ENCODE measurements at places on chromosomes 2 and 18.

- no peak for DNase-seq
These were observed 9.6 kb downstream of the EDAR start for GRCh38 chr2:108979461-108979860.

- no peak for DNase-seq
These were observed 111.7 kb downstream of the ACOXL start for GRCh38 chr2:110843959-110844510.

DNA sequence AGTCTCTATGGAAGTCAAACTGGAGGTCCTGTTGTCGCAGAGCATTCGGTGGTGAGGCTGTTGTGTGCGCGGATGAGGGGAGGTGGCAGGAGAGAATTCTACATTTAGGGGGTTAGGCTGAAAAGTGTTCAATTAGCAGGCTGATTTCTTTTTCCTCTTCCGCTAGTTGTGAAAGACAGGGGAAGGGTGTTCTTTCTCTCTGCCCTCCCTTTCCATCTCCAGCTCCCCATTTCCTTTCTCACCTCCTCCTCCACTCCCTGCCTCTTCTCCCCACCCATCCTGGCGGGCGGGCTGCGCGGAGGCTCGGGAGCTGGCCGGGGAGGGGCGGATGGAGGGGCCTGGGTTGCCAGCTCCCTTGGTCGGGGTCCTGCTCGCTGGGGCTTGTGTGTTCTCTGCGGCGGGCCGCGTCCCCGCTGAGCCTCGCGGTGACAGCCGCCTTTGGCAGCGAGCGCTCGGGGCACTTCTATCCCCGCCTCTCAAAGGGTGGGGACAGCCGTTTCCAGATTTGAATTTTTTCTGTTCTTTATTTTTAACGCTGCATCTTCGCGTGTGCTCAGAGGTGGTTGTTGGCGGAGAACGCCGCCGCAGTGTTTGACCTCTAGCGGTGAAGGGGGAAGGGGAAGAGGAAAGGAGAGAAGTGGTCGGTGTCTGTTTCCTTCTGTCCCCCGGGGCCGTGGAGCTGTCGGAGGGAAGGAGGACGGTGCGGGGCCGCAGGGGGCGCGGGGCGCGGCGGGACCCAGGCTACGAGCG is 3.6 kb downstream of the SOX11 start:
- peak; percentile 76 for DNase-seq

DNA sequence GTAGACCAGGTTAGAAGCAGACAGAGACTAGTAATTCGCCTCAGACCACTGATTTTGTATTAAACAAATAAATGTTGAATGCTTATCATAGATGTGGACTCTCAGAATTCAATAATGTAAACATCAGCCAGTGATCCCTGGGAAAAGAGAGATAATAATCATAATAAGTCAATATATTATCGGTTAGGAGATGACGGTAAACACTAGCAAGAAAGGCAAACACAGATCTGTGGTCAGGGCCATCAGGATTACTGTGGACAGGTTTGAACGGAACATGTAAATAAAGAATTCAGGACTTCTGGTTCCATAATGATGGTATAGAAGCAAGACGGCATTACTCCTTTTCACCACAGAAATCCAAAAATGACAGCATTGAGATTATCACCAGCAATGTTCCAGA is 861.6 kb downstream of the CBLN2 start:
- DNase-seq = no peak

DNA sequence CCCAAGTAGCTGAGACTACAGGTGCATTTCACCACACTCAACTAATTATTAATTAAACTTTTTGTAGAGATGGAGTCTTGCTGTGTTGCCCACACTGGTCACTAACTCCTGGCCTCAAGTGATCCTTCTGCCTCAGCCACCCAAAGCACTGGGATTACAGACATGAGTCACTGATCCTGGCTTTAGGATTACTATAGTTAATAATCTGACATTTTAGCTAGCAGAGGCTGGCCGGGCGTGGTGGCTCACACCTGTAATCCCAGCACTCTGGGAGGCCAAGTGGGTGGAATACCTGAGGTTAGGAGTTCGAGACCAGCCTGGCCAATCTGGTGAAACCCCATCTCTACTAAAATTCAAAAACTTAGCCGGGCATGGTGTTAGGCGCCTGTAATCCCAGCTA is 39.5 kb downstream of the USP34 start:
- no peak for DNase-seq

- no peak for DNase-seq
These were observed 1356.7 kb upstream of the NXPH2 start for GRCh38 chr2:140136861-140137260.

DNA sequence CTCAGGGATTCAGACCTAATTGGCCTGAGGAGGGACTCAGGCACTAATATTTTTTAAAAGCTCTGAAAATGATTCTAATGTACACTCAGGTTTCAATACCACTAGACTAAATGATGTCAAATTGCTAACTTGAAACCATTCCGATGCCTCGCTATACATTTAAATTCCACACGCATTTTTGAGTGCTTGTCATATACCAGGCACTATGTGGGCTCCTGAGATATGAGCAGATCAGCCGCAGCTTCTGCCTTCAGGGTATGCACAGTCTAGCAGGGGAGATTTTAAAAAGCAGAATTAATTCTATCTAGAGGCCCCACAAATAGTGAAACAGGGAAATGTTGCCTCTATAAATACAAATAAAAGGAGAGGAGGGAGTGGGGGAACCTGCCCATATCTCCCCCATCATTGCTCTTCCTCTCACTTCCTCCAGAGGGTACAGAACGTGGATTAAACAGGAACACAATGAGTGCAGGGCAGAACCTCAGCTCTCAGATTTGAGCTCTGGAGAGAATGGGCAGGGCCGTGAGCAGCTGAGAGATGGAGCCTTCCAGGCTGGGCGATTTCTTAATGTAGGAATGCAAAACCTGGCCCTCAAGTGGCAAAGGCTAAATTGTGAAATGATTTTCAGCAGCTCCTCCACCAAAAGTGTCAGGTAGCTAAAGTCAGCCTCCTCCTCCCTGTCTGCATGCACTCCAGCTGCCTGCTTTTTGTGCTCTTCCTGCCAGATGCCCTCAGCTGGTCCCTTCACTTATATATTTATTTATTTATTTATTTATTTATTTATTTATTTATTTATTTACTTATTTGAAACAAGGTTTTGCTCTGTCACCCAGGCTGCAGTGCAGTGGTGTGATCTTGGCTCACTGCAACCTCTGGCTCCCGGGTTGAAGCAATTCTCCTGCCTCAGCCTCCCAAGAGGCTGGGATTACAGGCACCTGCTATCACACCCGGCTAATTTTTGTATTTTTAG is 24.6 kb upstream of the LBH start:
- no peak for DNase-seq

DNA sequence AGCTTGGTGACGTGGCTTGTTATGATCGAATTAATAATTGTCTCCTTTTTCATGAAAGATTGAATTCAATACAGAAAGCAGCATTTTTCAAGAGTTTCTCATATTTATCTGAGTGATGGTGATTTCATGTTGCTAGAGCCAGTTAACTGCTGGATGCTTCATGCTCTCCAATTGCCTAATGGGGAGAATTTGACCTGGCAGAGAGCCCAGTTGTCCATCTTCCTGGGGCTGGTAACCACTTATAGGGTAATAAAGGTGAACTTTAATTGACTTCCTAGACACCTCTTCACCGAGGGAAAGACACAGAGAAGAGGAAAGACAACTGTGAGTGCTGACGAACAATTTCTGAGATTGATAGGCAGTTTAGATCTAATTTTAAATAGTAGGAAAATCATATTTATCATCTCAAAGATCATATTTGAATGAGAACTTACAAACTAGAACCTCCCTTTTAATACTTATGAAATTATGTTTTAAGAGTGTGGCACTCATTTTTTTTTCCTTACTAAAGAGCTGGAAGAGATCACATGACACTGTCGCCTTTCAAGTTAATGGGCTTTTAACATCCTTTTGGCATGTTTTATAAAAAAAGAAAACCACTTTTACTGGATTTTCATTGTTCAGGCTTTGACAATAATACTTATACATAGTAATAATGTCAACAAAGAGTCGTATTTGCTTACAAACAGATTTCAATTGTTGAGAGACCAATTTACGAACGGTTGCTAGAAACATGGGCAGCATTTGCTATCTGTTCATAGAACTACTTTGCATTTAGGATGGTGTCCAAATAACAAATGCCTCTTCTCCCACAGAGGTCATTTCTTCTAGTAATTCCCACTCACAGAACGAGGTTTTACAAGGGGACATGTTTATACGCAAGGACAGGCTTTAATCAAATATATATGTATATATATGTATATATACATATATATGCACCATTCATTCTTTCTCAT is 153.3 kb downstream of the RAPGEF4 start:
- no peak for DNase-seq

DNA sequence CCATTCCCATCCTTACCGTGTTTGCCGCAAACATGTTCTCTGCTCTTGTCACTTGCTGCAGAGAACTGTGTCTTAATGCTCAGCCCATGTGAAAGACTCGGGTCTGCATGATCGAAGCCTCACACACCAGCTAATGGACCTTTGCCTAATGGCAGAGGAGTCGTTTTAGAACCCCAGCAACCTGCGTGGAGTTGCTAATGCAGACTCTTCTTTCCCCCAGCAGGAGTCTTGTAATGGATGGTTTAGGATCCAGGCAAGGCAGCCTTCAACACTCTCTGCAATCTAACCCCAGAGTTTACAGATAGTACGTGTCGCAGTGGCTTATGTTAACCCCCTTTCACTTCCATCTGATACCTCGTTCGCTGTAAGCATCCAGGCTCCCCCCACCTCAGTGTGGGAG is 316.4 kb downstream of the AGAP1 start:
- DNase-seq = no peak

DNA sequence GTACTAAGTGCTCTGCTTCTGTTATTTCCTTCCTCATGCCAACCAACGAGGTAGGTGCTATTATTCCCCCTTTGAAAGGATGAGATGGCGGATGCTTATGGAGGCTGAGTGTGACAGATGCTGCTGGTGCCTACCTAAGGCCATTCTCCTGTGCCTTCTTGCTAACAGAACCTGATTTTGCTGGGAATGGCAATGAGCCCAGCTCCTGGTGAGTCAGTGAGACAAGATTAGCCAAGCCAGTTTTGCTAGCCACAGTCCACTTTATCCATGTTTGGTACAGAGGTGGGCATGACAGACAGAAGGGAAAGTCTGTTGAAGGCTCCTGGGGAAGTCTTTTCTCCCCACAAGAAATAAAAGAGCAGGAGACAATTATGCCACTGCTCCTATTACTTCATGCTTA is 43.7 kb upstream of the TMEM163 start:
- DNase-seq = no peak

DNA sequence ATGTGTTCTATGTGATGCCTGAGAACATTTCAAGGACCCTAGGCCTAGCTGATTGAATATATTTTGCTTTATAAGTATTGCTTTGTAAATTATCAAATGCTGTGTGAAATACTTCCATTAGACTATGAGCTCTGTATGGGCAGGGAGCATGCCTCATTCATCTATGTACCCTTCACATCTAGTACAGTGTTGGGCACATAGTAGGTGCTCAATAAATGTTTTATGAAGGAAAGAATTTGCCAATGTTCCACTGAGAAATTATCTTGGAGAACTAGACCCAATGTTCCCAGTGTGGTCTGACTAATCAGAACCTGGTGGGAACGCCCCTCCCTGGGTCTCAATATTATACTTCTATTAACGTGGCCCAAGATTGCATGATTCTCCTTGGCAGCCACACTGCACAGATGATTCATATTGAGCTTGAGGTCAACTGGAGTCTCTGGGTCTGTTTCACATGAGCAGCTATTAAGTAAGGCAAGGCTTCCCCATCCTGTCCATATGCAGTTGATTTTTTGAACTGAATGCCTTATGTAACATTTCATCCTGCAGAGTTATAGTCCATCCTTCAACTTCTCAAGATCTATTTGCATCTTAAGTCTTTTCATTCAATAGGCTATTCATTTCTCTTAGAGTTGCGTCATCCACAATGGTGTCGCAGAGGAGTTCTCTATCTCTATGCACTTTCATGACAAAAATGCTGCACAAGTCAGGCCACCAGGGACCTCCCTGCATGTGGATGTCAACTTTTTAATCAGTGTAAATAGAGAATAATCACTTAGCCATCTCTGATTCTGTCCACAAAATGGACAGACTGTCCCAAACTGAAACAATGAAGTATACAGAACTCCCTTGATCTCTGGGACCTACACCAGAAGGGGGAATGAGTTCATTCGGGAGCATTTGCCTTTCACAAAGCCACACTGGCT is 257.6 kb downstream of the CYP26B1 start:
- no peak for DNase-seq

DNA sequence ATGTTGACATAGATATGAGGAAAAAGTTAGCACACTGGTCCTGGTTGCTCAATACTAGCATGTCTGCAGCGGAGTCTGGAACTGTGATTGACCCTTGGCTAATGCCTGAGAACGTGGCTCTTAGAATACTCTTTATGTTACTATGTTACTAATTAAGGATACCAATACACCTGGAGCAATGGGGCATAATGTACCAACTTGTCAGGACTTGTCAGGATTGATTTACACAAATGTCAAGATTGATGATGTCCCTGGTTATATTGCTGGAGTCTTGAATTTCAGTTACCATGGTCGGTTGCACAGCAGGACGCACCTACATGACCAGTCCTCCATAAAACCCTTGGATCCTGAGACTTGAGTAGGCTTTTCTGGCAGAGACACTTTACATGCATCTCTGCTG is 810.9 kb downstream of the CPS1 start:
- no peak for DNase-seq

- no peak for DNase-seq
These were observed 673.2 kb downstream of the TMEM182 start for GRCh38 chr2:103435010-103435409.

DNA sequence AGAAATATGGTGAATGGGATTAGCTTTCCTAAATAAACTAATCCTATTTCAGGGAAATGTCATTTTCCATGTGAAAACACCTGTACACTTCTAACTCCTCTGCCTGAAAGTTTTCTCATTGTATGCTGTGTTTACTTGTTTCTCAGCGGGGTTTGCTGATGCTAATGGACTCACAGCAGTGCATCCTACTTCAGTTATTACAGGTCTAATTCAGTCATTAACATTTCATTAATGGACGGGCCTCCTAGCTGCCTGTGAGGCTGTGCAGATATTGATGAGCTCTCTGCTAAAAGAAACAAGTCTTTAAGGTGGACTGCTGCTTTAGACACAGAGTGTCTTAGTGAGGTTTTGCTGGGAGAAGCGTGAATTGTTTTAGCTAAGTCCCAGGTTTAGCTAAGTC is 1342.0 kb upstream of the ZEB2 start:
- no peak for DNase-seq

DNA sequence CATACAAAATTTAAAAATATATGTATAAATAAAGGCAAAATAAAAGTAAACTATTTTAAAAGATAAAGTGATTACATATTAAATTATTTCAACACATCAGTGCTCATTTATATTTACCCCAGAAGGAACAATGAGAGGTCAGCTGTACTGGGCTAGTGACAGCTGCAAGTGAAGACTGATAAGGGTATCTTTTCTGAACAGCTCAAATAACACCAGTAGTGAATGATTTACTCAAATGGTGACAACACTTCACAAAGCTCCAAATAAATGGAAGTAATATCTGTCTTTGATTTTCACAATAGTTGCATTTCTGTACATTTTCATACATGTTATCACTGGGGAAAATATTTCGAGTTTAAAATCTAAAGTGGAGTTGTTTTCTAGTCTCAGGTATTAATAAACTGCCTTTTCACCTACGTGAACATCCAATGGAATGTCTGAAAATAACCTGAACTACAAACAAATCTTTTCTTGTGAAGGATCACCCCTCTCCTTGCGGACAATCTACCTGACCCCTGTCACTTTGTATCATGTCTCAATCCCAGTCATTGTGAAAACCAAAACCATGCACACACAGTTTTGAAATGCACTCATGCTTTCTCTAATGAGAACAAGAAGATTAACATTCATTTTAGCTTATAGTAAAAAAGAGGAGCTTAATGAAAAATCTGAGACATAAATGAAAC is 1928.8 kb upstream of the CELF4 start:
- no peak for DNase-seq

All from left hindlimb (tissue), 1 donor.